ENCODE measurements at places on chromosomes 7 and 10.
A peak's percentile ranks its signal among the peaks of the same experiment; 100 is the strongest.

GRCh38 chr10:85864868-85865526 lies 501.6 kb downstream of the GRID1 start:
- no peaks in the 10 kb centered on the region for H3K4me1 ChIP-seq
- no peaks in the 10 kb centered on the region for H3K36me3 ChIP-seq
- H3K4me3 ChIP-seq: no peak overlapping the region
- DNase-seq: no peak

DNA sequence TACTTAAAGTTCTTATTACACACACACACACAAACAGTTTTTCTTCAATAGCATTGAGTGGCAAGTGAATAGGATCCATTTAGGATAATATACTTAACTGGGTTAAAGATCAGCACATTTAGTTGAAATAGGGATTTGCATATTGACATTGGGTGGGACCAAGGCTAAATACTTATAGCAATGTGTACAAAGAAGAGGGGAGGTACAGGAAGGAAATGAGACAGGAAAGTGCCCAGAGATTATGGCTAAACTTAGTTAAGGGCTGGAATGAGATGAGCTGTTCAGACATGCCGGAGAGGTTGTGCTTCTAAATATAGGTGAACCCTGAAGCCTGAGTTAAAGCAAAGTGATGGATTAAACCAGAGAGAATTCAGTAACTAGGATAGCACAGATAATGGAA lies 95.1 kb downstream of the LSMEM1 start:
- peaks cover 25% of the 10 kb centered on the region for H3K4me1 ChIP-seq
- H3K4me3 ChIP-seq: no peak overlapping the region
- no peak for DNase-seq
- no peak overlapping the region for H3K27ac ChIP-seq
- no peaks in the 10 kb centered on the region for H3K27me3 ChIP-seq
- no peaks in the 10 kb centered on the region for H3K36me3 ChIP-seq

DNA sequence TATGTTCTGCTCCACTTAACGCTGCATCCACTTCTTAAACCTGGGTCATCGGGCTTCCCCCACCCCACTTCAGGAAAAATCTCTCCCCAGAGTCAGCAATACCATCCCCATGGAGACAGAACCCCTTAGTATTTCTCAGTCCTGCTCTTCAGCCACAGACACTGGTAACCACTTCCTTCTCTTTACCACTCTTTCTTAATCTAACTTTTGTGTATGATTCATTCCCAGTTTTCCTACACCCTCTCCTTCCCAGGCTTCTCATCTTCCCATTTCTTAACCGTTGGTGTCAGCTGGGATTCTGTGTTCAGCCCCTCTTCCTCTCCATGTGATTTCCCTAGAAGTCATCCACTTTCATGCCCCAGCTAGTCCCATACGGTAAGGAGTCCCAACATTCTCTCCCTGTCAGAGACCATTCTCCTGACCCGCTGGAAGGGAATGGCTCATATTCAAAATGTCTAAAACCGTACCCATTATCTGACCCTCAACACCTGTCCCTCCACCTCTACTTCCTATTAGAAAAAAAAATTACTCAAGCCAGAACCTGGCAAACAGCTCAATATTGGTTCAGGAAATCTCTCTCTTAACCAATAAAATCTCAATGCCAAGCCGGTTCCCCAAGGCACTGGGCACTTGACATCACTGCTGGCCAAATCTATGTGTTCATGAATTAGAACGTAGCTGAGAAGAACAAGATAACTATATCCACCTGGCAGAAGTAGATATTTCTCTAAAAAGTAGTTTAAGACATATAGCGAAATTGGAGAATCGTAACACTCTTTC lies 89.4 kb downstream of the DGKI start:
- H3K27ac ChIP-seq: no peak overlapping the region
- no peaks in the 10 kb centered on the region for H3K27me3 ChIP-seq
- H3K4me1 ChIP-seq: peaks cover 43% of the 10 kb centered on the region

GRCh38 chr10:13627459-13628310 lies 40.9 kb downstream of the PRPF18 start:
- peaks cover 27% of the 10 kb centered on the region for H3K4me1 ChIP-seq
- no peak overlapping the region for H3K27ac ChIP-seq
- no peaks in the 10 kb centered on the region for H3K27me3 ChIP-seq

DNA sequence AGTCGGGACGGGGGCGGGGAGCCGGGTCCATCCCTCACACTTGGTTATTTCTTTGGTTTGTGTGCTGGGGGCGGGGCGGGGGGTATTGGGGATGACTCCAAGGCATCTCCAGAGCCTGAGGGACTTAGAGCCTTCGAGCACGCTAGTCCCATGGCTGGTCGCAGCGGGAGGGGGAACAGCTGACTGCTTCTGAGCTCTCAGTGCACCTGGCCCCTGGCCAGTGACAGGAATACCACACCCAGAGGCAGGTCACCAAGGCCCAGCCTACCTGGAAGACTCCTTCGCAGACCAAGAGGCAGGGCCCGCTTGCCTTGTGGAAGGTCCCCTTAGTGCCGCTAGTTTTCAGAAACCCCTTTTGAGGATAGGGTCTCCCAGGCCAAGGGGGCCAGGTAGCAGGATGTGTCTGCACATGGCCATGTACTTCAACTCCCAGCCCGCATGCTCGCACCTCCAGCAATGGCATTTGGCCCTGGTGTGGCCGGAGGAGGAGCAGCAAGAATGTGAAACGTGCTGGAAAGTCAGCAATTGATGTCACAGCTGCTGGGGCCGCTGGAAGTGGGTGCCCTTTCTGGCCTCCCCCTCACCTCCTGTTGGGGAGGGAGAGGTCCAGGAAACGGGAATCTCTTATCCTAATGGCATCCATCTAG lies 40.3 kb downstream of the AGAP3 start:
- peak; percentile 69 for DNase-seq
- H3K27ac ChIP-seq: no peak overlapping the region
- H3K27me3 ChIP-seq: no peaks in the 10 kb centered on the region
- H3K4me3 ChIP-seq: no peak overlapping the region

DNA sequence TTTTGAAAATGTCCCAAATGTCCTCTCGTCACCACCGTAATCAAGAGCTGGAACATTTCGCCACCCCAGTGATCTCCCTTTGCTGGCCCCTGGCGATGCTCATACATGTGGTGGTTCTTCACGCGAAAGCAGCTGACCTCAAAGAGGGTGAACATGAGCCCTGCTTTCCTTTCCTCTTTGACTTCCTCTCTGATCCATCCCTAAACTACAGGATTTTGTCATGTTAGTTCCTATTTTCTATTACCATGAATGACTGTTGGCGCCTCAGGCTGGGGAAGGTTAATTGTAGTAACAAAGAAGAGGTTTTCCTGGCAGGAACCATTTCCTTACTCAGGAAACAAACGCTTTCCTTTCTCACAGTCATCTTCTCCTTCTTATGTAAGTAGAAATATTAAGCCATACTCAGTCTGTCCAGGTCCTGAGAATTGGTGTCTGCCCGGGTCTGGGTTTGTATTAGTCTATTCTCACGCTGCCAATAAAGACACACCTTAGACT lies 114.5 kb downstream of the INSYN2A start:
- DNase-seq: no peak
- no peak overlapping the region for H3K4me3 ChIP-seq
- H3K27me3 ChIP-seq: no peaks in the 10 kb centered on the region
- H3K27ac ChIP-seq: no peak overlapping the region

- DNase-seq: no peak
- no peaks in the 10 kb centered on the region for H3K36me3 ChIP-seq
- H3K27me3 ChIP-seq: no peaks in the 10 kb centered on the region
- no peak overlapping the region for H3K4me3 ChIP-seq
- H3K27ac ChIP-seq: no peak overlapping the region
These were observed 49.2 kb upstream of the ANKRD1 start for GRCh38 chr10:90969947-90970673.

GRCh38 chr7:7978860-7979259 lies 10.3 kb downstream of the GLCCI1 start:
- H3K27me3 ChIP-seq: no peaks in the 10 kb centered on the region
- no peak for DNase-seq
- no peak overlapping the region for H3K27ac ChIP-seq

- DNase-seq: no peak
These were observed 8.3 kb upstream of the ASZ1 start for GRCh38 chr7:117435475-117436043.

DNA sequence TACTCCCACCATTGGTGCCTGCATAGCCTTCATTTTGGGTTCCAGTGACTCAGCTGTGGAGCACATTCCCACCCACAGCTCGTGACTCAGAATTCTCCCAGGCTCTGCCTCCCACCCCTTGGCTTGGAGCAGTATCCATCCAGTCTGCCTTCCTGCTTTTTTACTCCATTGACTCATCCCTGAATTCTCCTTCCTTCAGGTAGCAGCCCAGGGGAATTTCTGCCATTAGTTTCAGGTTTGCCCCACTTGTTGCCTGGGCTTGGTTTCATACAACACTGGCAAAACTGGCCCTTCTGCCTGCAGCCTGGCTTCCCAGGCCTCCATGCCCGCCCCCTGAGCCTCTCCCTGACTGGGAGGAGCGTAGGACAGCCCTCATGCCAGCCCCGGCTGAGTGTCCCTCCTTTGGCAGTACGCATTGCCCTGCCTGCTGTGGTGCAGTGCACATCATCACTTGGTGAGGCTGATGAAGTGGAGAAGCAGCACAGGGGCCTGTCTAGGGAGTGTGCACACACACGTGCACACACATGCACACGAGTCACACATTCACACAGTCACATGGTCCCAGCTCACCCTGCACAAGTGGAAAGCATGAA lies 55.0 kb downstream of the SNX10 start:
- DNase-seq: no peak
- no peaks in the 10 kb centered on the region for H3K27me3 ChIP-seq
- no peak overlapping the region for H3K27ac ChIP-seq
- no peaks in the 10 kb centered on the region for H3K36me3 ChIP-seq
- H3K4me1 ChIP-seq: no peaks in the 10 kb centered on the region

GRCh38 chr7:8200717-8201116 lies 61.2 kb downstream of the ICA1 start:
- H3K27me3 ChIP-seq: no peaks in the 10 kb centered on the region
- no peak overlapping the region for H3K27ac ChIP-seq
- H3K36me3 ChIP-seq: no peaks in the 10 kb centered on the region
- DNase-seq: no peak

GRCh38 chr7:18940593-18941134 lies 176.8 kb downstream of the TWIST1 start:
- no peak for DNase-seq
- H3K27ac ChIP-seq: no peak overlapping the region
- no peaks in the 10 kb centered on the region for H3K27me3 ChIP-seq
- H3K36me3 ChIP-seq: no peaks in the 10 kb centered on the region

DNA sequence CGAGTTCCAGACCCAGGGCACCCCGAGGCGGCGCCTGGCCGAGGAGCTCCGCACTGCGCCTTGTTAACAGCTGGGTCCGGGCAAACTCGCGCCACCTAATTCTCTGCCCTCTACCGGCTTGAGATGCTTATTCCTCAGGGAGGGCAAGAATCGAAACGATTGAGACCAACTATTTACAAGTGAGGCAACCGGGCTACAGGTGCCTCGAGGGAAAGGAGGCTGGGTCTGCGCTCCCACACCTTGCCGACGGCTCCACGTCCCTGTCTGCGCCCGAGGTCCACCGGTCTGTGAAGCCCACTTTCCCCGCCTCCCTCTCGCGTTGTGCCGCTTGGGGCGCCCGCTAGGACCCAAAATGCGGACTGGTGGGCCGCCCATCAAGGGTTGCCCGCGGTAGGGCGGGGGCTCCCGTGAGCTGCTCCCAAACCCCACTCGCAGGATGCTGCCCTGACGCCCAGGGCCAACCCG lies 527 bp downstream of the AKR1B1 start:
- peak; percentile 58 for DNase-seq
- peak overlapping the region; percentile 72 for H3K27ac ChIP-seq
- H3K4me1 ChIP-seq: no peaks in the 10 kb centered on the region

DNA sequence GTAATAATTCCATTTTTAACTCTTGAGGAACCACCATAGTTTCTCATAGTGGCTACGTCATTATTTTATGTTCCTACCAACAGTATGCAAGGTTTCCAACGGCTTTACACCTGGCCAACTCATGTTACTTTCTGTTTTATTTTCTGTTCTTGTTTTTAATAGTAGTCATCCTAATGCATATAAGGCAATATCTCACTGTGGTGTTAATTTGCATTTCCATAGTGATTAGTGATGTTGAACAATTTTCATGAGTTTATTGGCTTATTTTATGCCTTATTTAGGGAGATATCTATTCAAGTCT lies 465.5 kb upstream of the KLF6 start:
- H3K36me3 ChIP-seq: no peaks in the 10 kb centered on the region
- H3K27ac ChIP-seq: no peak overlapping the region
- DNase-seq: no peak

DNA sequence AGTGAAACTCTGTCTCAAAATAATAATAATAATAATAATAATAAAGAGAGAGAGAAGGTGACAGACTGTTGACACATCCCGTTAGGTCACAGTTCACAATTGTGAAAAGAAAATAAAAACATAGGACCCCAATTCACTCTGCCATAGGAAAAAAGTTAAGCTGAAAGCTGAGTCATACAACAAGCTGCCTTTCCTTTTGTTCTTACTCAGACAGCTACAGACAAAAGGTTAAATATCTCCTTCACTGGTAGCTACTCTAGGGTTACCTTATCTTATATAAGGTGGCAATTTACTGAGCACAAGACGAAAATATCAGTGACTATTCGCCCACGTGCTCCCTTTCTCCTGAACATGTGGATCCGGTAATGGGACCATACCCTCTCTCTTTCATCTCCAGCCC lies 17.5 kb downstream of the TUBAL3 start:
- no peaks in the 10 kb centered on the region for H3K4me1 ChIP-seq
- no peaks in the 10 kb centered on the region for H3K27me3 ChIP-seq
- H3K4me3 ChIP-seq: no peak overlapping the region

- no peaks in the 10 kb centered on the region for H3K36me3 ChIP-seq
- no peak for DNase-seq
- no peaks in the 10 kb centered on the region for H3K4me1 ChIP-seq
- H3K4me3 ChIP-seq: no peak overlapping the region
- H3K27me3 ChIP-seq: no peaks in the 10 kb centered on the region
These were observed 1.2 kb downstream of the NPC1L1 start for GRCh38 chr7:44539669-44540506.

DNA sequence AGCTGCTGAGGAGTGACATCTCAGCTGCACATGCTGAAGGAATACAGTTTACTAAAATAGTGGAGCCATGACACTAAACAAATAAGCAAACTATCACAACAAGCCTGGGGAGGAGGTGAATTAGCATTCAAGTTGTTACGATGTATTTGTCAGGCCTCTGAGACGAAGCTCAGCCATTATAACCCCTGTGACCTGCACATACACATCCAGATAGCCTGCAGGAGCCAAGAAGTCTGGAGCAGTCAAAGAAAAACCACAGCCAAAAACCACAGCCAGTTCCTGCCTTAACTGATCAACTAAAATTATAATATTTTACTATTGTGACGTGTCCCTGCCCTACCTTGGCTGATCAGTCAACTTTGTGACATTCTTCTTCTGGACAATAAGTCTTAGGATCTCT lies 68.6 kb downstream of the NSUN6 start:
- no peak overlapping the region for H3K27ac ChIP-seq
- no peak overlapping the region for H3K4me3 ChIP-seq
- no peaks in the 10 kb centered on the region for H3K27me3 ChIP-seq
- peaks cover 8% of the 10 kb centered on the region for H3K36me3 ChIP-seq
